NCI-H1436 treated with DMSO at 0.1 percent for 48 hours (cell line): ENCODE measurements at places on chromosomes 2 and 18.

DNA sequence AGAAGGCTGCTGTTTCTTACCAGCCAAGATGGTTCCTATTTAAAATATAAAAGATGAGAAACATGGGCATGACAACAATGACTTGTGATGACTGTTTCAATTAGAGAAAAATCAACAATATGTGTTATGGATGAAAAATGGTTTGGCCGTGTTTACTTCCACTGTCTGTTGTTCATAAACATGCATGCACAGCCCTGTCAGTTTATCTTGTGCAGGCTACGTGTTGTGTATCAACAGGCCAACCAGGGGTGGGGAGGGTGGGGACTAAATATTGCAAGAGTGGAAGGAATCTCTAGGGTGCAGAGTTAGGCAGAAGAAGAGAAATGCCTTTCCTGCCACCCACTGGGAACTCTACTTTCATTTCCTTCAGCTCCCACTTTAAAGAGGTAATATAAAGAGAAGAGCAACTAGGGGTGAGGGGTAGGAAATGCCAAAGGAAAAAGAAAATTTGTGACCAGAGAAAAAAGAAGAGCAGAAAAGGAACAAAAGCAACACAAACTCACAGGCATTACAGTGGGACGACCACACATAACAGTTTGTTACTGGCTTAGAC is 116.8 kb upstream of the MEIS1 start:
- no peak for DNase-seq

GRCh38 chr2:219174801-219175200 is 1.9 kb downstream of the CNPPD1 start:
- DNase-seq = no peak

DNA sequence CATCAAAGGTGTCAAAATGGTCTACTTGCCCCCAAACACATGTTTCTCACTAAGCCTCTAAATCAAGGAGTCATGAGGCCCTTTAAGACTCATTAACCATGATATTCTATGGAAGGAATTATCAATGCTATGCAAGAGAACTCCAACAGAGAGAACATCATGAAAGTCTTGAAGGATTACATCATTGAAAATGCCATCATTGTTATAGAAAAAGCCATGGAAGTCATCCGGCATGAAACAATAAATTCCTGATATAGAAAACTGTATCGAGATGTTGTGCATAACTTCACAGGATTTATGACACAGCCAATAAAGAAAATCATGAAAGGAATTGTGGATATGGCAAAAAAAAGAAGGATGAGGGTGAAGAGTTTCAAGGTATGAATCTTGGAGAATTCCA is 1363.6 kb upstream of the CDH2 start:
- no peak for DNase-seq

DNA sequence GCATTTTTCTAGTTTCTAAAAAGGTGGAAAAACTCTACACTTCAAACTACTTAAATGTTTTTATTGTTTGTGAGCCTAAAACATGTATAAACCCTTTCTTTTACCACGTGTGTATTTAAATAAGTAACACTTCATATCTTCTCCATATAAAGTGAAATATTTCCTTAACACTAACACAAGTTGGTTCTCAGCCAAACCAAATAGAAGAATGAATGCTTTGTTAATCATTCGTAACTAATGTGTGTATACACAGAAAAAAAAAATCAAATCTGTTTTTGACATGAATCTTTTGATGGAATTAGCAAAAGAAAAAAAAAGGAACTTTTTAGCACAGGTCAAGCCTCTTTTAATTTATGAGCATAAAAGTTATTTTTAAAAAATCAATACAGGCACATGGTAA is 89.3 kb downstream of the EHBP1 start:
- DNase-seq = no peak

GRCh38 chr2:55102056-55102812 is 52.0 kb upstream of the RTN4 start:
- DNase-seq = no peak

GRCh38 chr2:162676515-162676914 is 162.1 kb downstream of the KCNH7 start:
- DNase-seq = no peak

GRCh38 chr18:53254265-53254664 is 914.3 kb downstream of the DCC start:
- no peak for DNase-seq

DNA sequence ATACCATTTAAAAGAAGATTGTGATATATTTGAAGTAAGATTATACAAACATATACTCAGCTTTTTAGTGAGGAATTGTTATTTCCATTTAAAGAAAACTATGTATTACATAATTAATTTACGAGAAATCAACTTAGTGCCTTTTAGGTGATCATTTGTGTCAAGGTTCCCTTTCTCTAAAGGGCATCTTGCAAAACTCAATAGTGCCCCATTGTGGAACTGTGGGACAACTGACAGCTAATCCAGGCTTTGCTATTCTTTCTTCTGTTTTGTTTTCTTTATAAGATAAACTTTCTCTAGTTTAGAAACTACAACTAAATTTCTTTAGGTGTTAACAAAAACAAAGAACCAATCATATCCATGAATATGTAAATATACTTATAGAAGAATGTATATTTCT is 24.3 kb upstream of the VIT start:
- no peak for DNase-seq

DNA sequence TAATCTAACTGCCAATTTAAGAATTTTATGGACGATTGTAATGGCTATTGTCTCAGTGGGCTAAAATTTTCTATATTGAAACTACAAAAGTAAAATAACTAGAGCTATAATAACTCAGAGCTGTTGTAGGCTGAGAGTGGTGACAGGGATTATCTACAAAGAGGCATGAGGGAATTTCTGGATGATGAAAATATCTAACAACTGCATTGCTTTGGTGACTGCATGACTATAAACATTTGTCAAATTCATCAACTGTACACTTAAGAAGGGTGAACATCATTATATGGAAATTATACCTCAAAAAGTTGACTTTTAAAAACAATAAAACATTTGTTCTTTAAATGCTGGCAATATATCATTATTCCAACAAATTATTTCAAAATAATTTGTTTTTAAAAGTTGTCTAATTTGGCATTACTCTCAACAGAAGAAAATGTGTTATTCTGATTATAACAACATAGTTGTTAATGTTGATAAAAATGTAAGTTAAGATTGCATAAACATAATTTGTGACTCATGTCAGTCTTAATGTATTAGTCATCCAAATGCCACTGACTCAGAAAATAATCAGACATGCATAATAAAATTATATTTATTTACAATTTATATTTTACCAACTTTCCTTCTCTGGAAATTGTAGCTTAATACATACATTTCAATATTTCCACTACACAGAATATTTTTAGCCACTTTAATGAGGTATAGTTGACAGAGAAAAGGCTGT is 865.1 kb upstream of the VRK2 start:
- DNase-seq = no peak

- DNase-seq = no peak
Observed at GRCh38 chr18:9868857-9869714, 16.7 kb upstream of the TXNDC2 start.

DNA sequence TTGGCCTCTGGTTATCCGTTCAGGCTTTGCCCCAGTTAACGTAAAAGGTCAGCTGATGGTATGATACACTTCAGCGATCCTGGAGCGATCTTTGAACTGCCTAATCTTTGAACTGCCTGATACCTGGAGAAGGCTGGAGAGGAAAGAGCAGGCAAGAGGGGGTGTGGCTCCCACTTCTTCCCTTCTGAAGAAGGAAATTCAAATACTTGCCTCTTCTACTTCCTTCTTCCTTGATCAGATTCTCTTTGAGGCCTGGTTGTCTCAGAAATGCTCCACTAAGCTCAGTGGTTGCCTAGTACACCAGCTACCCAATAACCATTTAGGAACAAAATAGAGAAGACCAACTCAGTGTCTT is 619 bp downstream of the GALM start:
- DNase-seq = no peak

GRCh38 chr2:127000937-127001336 is 102.2 kb downstream of the TEX51 start:
- DNase-seq = no peak

DNA sequence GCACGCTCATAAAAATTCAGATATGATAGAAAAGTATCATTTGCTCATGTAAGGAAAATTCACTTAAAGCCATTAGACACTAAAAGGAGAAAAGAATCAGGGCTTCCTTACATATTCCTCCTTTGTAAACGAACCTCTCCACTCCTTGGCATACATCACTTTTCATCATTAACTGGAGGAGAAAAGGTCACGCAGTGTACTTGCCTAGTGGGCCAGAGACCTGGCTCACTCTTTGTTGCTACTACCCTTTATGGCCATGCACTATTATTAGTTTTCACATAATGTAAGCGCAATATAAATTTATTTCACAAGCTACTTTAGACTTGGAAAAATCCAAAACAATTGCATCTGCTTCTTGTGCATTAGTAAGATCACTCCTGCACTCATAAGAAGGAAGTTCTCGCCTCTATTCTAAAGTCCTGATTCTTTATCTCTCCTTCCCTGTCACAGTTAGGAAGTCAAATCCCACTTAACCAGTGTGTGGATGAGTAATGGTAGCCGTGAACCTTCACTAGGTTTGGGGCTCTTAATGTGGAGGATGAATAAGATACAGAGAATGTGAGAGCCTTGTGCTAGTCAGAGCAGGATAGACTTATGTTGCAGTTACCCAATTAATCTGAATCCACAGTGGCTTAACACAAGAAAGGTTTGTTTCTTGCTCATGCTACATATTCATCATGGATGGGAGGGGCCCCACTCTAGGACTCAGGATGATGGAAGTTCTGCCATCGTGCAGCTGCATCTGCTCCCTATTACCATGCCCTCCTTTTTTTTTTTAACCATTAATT is 115.0 kb upstream of the GLS start:
- DNase-seq = no peak

- DNase-seq = no peak
Observed at GRCh38 chr2:30161929-30162706, 15.3 kb downstream of the YPEL5 start.

DNA sequence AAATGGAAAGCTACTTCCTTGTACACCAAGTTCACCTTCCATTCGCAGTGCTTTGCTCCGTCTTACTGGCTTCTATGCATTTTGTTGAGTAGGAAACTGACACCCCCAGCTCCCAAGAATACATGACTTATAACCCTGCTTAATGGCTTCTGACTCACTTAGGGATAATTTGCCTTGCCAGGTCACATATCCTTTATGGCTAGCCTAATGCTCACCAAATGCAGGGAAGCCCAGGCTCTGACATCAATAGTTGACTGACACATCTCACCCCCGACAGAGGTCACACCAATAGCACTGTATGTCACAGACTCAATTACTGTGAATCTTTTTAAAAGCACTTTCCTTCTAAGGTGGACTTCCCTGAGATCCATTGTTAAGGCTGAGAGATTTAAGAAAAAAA is 147.2 kb downstream of the DTNA start:
- DNase-seq = no peak

GRCh38 chr2:218806346-218806978 is 24.5 kb downstream of the CYP27A1 start:
- DNase-seq = no peak

GRCh38 chr2:18435426-18436037 is 124.9 kb downstream of the RDH14 start:
- no peak for DNase-seq

DNA sequence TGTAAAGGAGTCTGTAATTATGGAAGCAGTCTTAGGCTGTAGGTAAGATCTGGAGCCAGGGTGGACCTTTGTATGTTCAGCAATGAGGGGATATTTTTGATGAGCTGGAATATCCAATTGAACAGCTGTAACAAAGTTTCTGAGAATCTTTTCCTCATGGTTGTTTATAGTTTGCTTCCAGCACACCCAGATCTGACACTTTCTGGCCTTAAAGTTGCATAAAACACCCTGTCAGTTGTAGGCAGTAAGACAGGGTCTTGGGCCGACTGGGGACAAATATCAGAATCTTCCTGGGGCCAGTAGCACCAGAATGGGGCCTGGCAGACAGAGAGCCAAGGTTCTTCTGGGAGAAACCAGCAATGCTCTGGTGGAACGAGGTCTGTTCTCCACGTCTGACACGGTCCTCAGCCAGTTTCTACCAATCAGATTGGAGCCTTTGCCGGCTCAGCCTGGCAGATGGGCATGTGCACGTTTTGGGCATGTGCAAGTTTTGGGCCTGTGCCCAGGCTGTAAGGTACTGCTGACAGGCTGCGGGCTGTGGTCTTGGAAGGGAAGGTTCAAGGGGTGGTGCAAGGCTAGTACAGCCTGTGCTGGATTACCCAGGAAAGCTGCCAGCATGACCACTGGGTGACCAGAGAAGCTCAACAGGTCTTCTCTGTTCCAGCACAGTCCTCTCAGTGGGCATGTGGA is 89.8 kb downstream of the PRKCE start:
- no peak for DNase-seq

DNA sequence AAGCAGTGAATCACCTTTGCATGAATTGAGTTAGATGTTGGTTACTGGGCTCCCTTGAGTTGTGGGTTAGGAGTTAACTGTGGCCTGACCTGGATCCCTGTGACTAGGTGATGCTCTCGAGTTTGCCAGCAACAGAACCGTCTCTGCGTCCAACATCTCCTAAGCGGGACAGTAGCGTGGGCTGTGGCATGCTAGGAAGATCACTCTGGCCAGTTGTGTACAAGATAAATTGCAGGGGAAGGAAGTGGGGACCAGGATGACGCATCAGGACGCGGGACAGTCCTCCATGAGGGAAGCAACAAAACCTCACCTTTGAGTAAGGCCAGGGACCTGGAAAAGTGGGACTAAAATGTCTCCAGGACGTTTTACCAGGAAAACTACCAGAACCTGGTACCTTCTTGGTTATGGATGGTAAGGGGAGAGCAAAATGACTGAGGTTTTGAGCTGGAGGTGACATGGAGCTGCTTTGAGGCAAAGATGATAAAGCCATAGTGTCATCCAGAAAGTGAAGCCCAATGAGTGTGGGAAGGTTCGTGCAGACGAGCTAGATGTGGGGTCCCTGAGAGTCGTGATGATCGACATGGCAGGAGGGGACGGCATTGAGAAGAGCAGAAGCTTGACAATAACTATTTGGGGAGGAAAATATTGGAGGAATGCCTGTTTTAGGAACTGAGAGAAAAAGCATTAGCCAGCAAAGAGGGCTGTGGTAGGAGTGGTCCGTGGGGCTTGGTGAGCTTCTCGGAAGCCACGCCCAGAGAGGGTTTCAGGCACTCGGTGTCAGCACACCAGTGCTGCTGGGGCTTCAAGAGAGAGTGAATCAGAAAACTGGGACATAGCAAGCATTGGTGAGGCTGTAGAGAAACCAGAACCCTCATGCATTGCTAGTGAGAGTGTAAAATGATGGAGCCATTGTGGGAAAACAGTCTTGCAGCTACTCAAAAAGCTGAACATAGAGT is 95.1 kb downstream of the SMAD7 start:
- no peak for DNase-seq

- DNase-seq = no peak
Observed at GRCh38 chr2:11813951-11814350, 67.5 kb downstream of the LPIN1 start.

DNA sequence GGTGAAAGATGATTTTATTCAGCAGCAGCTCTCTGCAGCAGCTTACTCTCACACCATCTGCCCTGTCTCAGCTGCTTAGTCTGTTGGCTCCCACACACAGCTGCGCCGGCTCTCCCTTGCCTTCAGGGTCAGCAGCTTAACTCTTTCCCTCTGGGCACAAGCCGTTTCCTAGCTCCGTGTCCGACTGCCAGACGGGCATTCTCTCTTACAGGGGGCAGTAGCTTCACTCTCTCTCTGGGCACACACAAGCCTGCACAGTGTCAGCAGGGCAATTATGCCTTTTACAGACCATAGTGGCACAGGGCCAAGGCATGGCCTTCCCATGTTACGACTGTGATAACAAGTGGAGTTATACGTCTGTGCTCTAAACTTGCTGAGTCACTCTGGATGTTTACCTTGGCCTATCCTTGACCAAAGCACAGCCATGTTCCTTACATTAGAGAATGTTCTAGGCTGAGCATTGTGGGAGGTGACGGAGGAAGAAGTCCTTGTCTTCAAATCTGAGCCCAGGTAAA is 31.7 kb downstream of the PCARE start:
- DNase-seq = no peak
